Activated T-helper 1 cell treated with anti-CD3 and anti-CD28 coated beads, Interleukin-12 subunit alpha, Interleukin-12 subunit beta, Interleukin-2, Interleukin-4 antibody, amounts not matched to agents 30 ng/mL and 10 ng/mL and 1 ng/mL, durations not matched to agents 14 hours and 24 hours and 36 hours (primary cell): ENCODE measurements at places on chromosomes 4 and X. TPM values are rescaled to one million over a fixed set of nuclear protein-coding genes. Genes with fewer than 3 reads are reported as not detected.

DNA sequence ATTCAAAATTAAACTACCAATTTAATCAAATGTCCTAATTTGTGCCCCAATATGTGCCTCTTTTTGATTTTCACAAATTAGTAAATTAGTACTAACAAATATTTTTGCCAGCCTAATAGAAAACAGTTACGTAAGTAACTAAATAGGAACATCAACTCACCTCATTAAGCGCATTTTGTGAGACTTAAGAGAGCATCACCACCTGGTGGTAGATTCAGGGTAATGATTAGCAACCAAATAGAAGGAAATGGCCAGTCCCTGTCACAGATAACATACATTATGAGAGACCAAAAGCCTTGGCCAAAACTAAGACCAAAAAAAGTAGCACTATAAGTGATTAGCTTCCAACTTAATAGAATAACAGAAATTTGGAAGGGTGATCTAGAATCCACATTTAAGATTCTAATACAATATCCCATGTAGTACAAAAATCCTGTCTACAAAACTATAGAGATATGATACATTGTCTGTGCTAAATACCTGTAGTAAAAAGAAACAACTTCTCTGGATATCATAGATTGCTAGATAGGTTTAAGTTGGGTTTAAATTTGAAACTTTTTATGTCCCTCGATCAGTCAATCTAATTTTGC lies 46.7 kb downstream of the C4orf46 start:
- no peak for DNase-seq

Gene GRIPAP1
- total RNA-seq, result 85.8 and 89.2 TPM in 2 replicates

Gene WDR44
- 10.0 and 11.3 TPM in 2 replicates for total RNA-seq

Gene SPANXA1
- not detected in 2 replicates for total RNA-seq

GRCh38 chrX:105882581-105883275 lies 60.4 kb downstream of the NRK start:
- no peak for DNase-seq
